ENCODE measurements at places on chromosomes 12 and 14.
A peak's percentile ranks its signal among the peaks of the same experiment; 100 is the strongest.

DNA sequence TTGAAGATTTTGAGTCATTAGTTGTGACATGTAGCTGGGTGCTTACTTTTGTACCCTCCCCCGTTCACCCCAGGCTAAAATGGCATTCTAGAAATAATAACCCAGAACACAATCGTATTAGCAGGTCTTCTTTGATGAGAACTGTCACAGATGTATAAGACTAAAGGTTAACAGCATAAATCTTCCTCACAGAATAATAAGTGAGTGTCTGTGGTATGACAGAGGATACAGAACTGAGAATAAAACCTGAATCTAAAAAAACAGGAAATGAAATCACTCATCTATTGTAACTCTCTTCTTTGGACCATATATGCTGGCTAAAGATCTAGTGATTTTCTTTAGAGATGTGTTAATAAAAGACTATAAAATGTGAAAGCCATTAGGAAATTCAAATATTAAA is 746.6 kb downstream of the LRFN5 start:
- DNase-seq: no peak

GRCh38 chr14:62689733-62690132 is 355.5 kb downstream of the KCNH5 start:
- DNase-seq: no peak

- DNase-seq: no peak
Measured at GRCh38 chr14:73402579-73402978, 55.8 kb downstream of the NUMB start.

- no peak for DNase-seq
Measured at GRCh38 chr14:61140872-61141271, 140.3 kb downstream of the TMEM30B start.

DNA sequence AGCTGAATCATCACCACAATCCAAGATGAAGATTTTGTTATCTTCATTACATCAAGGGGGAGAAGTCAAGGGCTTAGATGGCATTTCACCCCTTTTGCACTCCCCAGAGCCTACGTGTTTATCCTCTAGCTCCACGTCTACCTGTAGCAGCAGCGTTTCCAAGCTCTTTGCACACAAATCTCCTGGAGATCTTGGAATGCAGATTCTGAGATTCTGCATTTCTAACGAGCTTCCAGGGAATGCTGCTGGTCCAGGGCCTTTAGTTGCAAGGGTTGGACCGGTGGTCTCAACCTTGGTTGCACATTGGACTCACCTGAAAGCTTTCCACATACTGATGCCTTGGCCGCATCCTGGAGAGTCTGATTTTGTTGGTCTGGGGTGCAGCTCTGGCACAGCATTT is 49.5 kb upstream of the STON2 start:
- no peak for DNase-seq

- DNase-seq: no peak
Measured at GRCh38 chr12:56476972-56477432, 8.6 kb downstream of the SPRYD4 start.

DNA sequence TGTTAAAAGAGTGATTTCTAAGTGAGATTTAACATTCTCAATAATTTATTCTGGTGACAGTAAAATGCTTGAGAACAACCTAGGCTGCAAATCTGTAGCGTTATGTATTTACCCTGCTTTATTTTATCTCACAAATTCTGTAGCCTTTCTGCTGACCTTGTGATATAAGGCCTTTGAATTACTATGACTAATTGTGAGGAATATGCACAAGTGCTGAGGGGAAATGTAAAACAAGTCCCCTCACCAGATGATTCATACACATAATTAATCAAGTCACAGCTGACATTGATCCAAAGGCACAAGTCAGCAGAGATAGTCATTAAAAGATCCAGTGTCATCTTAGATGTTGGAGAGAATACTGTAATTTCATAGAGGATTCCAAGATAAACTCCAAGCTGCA is 992.7 kb upstream of the USP15 start:
- DNase-seq: no peak

GRCh38 chr12:40769846-40770245 is 77.6 kb downstream of the CNTN1 start:
- DNase-seq: no peak

GRCh38 chr12:56957229-56958052 is at the start of gene RDH16:
TSS of gene RDH16 (minus strand) at chr12:56957608. CDS start at chr12:56957462, 146 bp downstream.
- no peak for DNase-seq

- no peak for DNase-seq
Measured at GRCh38 chr14:99910337-99911309, 117.4 kb downstream of the EML1 start.

DNA sequence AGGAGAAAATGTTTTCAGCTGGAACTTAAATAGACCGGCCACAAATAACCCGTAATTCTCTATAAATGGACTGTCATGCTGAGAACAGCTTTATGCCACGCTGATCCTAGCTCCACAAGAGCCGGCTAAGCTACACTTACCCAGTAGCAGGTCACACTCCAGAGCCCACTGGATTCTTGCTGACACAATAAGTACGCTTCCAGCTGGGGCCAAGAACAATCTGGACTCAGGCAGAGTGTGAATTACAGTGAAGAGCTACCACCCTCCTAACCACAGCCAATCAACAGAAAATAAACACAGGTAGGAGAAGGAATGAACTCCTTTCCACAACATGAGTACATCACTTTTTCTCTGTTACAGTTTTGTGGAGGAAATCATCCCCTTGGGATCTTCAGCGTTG is 531.3 kb downstream of the GALC start:
- DNase-seq: no peak

- no peak for DNase-seq
Measured at GRCh38 chr14:30387871-30388270, 171.1 kb upstream of the G2E3 start.

GRCh38 chr14:101193845-101194372 is 290.4 kb upstream of the RTL1 start:
- no peak for DNase-seq

DNA sequence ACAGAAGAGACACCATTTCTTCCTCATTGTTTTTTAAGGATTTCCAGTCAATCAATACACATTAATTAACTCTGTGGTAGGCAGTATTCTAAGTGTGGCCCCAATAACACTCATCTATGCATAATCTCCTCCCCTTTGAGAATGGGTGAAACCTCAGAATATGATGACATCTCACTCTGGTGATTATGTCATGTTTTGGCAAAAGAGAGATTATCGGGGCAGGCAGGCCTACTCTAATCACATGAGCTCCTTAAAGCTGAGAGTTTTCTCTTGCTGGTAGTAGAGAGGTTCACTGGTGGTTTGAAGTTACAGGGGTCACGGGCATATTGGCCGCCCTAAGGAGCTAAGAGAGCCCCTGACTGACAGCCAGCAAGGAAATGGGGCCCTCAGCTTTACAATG is 7.1 kb upstream of the LGMN start:
- no peak for DNase-seq

DNA sequence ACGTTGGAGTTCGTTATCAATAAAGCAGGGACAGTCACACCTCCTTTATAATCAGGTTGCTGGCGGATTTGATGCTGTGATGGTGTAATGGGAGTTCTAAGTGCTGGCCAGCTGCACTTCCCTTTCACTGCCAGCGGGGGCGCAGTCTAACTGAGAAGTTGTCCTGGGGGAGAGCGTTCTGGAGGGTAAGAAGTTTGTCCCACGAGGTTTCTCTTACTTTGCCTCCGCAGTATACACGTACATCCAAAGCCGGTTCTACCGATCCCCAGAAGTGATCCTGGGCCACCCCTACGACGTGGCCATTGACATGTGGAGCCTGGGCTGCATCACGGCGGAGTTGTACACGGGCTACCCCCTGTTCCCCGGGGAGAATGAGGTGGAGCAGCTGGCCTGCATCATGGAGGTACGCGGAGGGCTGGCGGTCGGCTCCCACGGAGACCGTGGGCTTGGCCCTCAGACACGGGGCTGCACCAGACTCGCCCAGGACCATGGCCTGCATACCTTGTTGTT is 42.7 kb downstream of the DYRK4 start:
- DNase-seq: peak; percentile 62

GRCh38 chr14:93533842-93534241 is 103.1 kb downstream of the UNC79 start:
- no peak for DNase-seq

GRCh38 chr14:103520657-103521437 is 1.8 kb downstream of the CKB start:
- DNase-seq: peak; percentile 27

DNA sequence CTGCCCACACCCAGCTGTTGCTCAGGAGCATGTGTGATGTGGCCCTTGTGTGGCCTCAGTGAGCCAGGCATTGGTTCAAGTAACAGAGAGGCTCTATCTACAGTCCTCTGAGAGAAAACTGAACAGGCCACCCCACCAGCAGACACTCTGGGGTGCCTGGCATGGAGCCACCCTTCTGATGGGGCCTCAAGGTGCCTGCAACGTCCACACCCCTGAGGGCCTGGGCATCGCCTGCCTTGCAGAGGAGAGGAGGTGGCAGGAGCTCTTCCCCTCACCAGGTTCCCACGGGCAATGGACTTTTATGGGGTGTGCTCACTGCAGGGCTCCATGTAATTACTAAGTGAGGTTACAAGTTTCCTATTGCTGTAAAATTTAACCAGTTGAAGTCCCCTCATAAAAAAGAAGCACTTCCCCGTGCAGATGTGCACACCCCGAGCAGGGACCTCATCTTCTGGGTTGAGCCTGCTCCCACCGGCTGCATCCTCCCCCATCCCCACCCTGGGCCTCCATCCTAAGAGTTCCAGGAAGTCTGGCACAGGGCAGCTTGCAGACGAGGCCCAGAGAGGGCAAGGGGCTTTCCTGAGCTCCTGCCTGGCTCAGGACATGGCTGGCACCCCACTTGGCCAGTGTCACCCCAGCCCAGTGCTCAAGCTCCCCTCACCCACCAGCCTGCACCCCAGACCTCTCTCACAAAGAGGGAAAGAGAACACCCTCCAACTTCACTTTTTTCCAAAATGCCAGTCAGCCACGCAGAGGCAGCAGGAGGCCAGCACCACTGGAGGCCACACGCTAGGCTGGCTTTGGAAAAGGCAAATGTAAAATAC is 270.4 kb upstream of the RTL1 start:
- DNase-seq: no peak

DNA sequence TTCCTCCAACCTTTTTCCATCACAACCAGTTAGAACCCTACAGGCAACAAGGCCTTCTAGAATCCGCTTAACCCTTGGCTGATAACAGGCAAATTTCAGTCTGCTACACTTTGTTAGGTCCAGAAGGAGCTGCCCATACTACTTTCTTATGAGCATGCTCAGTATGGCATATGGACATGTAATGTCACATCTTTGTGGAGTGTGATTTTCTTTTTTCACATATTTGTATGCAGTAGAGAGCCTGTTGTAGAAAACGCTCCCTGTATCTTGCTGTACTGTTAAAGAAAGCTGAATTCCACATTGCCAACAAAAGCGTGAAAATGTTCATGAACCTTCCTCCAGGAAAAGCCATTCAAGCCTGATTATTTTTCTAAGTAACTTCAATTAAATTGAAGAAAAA is 196.5 kb downstream of the SLC41A2 start:
- no peak for DNase-seq

GRCh38 chr14:35535483-35536112 is 1.6 kb downstream of the INSM2 start:
- DNase-seq: no peak

DNA sequence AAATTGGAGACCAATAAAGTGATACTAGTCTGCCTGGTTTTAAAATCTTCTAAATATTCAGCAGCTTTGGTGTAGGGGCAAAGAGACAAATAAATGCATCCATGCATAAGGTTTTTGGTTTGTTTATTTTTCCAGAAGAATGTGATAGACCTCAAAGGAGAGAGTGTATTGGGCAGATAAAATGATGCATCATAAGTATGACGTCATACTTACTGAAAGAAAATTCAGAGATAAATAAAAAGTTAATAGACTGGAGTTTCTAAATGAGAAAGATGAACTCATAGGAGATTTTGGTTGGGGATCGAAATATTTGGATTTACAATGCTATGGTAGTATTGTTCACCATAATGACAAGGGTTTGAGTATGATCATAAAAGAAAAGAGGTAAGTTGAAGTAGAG is 10.2 kb downstream of the SYT10 start:
- DNase-seq: no peak

- no peak for DNase-seq
Measured at GRCh38 chr14:100271247-100271939, 32.4 kb downstream of the YY1 start.

- DNase-seq: no peak
Measured at GRCh38 chr12:113835896-113836295, 130.2 kb downstream of the RBM19 start.

- no peak for DNase-seq
Measured at GRCh38 chr12:28973491-28973890, 175.6 kb upstream of the FAR2 start.

DNA sequence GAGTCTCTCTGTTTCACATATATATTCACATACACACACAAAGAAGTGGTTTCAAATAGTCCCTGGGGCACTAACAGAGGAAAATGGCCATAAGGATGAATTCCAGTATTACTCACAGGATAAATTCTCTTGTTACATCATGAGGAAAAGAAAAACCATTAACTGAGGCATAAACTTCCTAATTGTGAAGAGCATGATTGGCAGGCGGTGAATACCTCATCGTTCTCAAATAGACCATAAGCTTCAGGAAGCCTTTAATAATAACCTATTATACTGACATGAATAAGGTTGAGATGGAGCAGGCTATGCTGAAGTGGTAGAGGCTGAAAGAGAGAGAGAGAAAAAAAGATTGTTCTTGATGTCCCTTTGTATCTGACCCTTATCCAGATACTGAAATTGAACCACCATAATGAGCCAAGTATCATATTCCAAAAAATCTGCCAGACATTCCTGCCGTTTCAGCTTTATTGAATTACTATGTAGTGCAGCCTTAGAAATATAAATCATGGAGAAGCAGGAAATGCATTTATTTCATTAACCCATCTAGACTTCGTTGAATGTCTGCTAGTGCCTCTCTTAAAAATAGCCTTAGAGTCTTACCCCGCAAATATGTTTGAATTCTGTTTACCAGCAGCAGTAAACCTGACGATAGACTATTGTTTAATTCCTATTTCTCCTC is 86.8 kb downstream of the NUAK1 start:
- DNase-seq: no peak

DNA sequence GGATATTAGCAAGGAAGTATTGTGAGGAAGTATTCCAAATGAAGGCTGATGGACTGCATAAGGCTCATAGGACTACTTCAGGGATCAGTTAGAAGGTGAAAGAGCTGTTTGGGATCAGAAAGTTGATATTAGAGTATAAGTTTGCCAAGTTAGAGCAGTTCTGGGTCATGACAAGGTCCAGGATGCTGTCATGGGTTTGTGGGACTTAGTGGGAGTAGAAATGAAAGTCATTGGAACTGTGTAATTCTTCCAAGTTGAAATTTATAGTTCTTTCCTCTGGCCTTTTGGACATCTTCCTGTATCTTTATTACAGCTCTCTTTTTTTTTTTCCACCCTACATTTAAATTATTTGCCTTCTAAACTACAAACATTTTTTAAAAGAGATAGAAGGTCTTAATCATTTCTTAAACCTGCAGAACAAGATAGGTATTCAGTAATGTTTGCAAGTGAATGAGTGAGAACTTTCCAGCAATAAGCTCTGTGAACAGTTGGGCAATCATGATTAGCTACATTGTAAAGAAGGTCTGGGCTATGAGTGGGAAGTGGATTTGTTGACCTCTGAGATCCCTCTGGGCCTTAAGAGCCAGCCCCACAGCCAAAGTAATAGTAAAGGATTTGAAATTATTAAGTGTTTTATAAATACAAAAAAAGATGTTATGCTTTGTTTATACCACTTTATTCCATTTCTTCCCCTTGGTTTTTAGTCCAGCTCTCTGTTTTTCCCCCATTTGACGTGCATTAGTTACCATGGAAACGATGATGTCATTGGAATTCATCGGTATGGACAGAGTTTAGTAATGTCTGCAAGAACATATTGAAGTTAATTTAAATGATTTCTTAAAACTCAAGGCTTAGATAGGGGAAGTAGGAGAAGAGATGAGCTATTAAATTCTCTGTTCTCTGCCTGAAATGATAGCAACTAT is 247.9 kb upstream of the ARHGAP5 start:
- DNase-seq: no peak
